Activated gamma-delta T cell (primary cell): ENCODE measurements at places on chromosomes 5 and 9.

DNA sequence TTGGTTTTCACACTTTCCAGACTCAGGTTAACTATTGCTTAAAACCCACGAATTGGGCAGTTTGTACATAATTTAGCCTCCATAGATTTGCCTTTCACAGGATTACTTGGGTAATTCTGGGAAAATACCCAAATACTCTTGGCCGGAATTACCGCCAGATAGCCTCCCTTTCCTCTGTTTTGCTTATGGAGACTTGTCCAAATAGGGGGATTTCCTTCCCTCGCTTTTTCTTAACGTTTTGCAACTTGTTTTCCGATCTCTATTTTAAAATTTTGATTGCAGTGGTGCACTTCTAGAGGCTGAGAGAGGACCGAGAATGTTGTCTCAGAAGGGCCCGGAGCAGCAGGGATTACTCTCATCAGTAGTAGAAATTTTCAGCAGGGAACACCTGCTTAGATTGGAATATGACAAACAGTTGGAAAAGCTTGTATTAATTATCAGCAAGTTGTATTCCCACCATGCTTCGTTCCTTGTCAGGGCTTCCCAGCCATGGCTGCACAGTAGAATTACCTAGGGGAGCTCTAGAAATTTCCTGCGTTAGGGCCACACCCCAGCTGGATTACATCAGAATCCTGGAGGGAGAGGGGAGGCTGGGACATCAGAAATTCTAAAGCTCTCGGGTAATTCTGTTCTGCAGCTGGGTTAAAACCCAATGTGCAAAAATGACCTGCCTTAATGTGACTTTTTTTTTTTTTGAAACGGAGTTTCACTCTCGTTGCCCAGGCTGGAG is 329.1 kb downstream of the SH3GL2 start:
- DNase-seq, result no peak

- DNase-seq, result no peak
Observed at GRCh38 chr5:54470677-54471076, 15.2 kb downstream of the HSPB3 start.

DNA sequence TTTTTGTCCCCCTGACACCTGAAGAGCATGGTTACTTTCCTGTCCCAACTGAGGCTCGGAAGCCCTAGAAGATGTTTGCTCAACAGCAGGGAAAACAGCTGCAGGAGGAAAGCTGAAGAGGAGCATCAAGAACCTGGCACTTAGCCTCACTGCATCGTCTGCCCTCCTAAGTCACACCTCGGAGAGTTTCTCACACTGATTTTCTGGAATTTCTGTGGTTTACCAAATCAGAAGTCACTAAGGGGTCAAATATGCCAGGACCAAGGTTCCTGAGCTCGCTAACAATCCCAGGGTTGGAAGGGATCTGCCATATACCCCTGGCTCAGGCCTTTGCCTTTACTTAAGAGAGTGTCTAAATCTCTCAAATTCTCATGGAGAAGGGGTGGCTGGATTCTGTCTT is 5.3 kb downstream of the IL12B start:
- DNase-seq, result no peak

GRCh38 chr9:129028192-129028966 is at the start of gene SH3GLB2:
SH3GLB2 (minus strand) TSS chr9:129028331; CDS start chr9:129028154, 177 bp downstream.
- DNase-seq, result peak; percentile 92

GRCh38 chr9:127154003-127154389 is 31.6 kb upstream of the ANGPTL2 start:
- no peak for DNase-seq

DNA sequence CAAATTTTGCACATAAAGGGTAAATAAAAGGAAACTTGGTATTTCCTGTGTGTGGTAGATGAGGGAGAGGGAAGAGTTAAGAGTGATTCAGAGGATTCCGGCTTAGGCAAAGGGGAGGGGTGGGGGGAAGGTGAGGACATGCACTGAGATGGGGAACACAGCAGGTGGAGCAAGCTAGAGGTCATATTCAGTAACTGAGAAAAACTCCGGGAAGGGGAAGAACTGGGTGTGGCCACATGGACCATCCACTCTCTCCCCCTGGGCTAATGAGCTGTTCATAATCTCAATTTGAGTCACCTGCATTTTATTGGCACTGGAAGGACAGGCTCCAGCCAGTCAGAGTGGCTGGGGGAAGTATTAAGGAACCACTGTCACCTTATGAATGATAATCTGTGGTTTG is 45.1 kb upstream of the UGCG start:
- DNase-seq, result no peak

DNA sequence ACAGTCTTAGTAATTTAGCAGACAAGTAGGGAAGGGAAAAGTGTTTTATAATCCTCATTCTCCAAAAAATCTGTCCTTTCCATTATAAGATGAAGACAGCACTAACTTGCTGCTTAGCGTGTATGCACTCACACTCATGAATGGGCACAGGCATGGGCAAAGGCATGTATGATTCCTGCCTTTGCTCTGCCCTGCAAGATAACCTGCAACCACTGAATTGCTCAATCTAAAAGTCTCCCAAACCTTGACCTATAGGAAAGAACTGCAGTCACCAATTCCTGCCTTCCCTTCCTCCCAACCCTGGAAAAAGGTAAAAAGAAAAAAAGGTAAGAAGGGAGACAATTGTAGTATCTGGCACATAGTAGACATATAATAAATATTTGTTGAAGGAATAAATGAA is 40.8 kb downstream of the ELL2 start:
- DNase-seq, result no peak

DNA sequence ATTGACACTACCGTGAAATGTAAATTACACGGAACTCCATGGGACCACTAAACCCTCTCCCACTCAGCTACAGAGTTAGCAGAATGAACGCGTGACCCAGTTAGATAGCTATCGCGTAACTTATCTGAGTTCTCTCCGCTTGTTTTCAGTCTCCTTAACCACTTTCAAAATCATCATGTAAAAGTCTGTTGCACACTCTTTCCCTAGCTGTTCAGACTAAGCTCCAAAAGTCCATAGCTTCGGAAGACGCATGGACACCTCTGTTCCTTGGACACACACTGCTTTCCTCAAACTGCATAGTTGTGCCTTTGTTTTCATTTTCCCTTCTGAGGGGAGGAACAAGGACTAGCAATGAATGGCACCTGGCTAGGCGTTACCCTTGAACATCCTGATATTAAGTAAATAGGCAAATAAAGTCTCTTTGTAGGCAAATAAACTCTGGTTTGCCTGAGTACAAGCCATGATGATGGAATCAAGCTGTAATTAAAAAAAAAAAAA is 83.3 kb downstream of the DAPK1 start:
- no peak for DNase-seq

DNA sequence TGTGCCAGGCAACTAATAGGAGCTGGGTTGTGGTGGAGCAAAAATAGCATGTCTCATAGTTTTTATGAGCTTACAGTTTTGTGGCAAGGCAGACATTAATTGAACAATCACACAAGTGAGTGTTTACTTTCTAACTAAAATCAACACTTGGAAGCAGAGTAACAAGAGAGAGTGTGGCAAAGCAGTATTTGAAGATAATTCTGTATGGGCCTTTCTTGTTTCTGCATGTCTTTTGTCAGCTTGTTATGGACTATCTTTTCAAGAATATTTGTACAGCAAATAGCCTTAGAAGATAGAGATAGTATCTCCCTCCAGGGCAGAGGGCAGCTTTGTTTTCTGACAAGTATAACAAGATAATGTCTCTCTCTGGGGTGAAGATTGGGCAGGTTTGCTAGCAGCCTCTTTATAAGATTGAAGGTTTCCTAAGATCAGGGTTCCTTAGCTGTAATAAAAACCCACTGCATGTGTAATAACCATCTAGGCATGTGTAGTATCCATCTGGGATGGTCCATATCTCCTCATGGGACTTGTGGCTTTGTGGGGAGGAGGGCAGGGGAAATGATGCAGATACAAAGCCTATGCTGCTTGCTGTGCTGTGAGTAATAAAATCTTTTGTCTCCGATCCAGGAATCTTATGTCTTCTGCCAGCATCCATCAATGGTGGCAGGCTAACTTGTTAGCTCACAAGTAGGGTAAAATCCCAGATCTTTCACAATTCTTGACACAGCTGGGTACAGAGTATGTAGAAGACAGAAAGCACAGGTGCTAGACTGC is 479.9 kb downstream of the KDM4C start:
- no peak for DNase-seq

- DNase-seq, result no peak
Observed at GRCh38 chr9:122143876-122144405, 15.6 kb downstream of the NDUFA8 start.

- no peak for DNase-seq
Observed at GRCh38 chr5:14608169-14608568, 26.6 kb downstream of the OTULINL start.

DNA sequence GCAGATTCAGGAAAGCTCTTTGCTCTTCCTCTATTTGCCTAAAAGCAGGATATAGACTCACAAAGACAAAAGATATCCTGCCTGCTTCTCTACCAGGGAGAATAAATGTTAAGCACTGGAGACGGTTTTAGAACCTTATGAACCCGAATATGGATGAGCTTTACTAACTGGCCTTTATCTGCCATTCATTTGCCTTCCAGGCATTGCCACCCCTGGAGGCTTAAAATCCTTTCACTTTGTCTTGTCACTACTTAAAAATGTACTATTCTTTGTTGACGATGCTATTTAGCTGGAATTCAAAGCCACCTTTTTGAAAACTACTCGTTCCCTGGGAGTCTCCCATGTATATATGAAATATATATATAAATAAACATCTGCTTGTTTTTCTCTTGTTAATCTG is 23.2 kb upstream of the LVRN start:
- no peak for DNase-seq

GRCh38 chr9:121699571-121700164 is 48.2 kb downstream of the DAB2IP start:
- no peak for DNase-seq

GRCh38 chr9:12185856-12186255 is 507.3 kb upstream of the TYRP1 start:
- DNase-seq, result no peak

- DNase-seq, result no peak
Observed at GRCh38 chr9:121368745-121369144, 1.3 kb downstream of the STOM start.

GRCh38 chr5:169442913-169443784 is 140.4 kb upstream of the SPDL1 start:
- DNase-seq, result no peak

DNA sequence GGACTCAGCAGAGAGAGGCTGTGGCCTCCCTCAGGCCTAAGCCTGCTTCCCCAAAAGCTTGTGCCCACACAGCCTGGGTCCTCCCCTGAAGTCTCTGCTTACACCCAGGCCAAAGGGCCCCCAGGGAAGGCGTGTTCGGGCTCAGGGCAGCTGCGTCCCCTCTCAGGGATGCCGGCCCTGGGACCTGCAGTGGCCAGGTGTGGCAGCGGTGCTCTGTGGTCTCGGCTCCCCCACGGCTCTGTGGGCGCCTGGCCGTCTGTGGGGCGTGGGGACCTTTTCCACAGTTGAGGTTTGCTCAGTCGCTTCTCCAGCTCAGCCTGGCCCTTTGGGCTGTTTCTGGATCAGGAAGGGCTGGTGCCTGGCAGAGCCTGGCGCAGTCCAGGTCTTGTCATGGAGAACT is 75.9 kb downstream of the RXRA start:
- DNase-seq, result no peak

- no peak for DNase-seq
Observed at GRCh38 chr5:120456006-120456405, 8.1 kb upstream of the PRR16 start.

DNA sequence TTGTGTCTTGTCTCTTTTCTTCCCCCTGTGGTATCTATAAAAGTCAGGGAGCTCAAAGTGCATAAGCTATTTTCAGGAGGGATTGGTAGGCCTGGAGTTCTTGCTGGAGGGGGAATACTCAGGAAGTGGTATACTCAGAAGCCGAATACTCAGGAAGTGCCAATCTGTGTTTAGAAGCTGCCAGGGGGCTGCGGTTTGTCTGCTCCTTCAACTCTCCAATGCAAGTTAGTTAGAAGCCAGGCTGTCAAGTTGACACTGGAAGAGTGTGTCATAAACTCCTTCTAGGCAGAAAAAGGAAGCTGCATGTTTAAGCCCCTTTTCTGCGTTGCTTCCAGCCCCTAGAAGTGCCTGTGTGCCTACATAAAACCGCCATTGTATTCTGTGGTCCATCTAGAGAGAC is 366.5 kb downstream of the TAF11L14 start:
- DNase-seq, result no peak
